CMK (cell line): ENCODE measurements at places on chromosomes 4 and X.

GRCh38 chr4:61185288-61185687 is 14.8 kb upstream of the ADGRL3 start:
- DNase-seq, result no peak

GRCh38 chrX:85029043-85029442 is 25.4 kb downstream of the APOOL start:
- DNase-seq, result no peak

DNA sequence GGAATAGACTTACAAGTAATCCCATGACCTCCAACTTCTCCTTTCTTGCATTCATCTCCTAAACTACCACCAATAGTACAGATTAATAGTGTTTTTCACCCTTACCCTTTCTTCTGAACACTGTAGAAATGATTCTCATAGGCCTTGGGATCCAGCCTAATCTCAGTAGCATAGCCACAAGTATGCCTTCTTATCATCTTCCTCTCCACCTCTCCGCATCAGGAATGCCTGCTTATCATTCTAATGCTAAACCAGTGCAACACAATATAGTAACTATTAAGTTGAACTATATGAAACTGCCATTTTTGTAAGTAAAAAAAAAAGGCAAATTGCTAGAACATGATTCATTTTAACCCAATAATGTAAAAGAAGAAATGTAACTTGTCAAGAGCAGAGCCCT is 79.5 kb upstream of the IL2 start:
- DNase-seq, result no peak

DNA sequence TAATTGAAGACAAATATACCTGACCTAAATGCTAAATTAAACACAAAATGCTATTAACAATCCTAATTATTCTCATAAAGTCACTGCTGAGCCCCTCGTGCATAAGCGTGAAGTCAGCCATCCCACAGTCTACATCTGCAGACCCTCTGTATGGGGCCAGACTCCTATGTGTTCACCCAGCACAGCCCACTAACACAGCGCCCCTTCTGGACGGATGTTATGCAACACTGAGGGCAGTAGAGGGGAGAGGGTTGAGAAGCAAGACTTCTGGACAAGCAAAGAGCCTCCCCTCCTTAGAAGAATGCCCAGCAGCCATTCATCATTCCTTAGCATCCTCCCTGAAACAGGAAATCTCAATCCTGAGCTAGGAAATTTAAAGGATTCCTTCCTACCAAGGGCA is 7.9 kb downstream of the TRPC3 start:
- no peak for DNase-seq

GRCh38 chrX:134684956-134685355 is 26.7 kb upstream of the PLAC1 start:
- no peak for DNase-seq

DNA sequence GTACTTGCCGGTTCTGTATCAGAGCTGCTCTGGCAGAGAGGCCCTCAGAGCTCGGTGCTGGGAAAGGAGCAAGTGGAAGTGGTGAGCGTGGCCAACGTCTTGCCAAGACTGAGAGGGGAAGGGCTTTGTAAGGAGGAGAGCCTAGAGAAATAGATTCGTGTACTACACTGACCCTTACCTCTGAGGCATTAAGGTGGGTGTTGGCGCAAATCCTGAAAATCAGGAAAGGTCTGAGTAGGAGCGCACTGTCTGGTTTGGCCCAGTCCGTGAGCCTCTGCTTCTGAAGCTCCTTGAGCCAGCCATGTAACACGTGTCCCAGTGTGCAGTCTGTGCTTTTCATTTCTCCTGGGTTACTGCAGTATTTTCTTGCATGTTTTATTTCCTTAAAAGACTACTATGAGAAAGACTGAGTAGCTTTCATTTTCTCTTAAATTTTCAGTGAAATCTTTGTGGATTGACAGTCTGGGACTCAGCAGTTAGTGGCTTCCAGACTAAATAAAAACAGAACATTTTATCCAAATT is 140.5 kb downstream of the SOWAHB start:
- DNase-seq, result no peak

DNA sequence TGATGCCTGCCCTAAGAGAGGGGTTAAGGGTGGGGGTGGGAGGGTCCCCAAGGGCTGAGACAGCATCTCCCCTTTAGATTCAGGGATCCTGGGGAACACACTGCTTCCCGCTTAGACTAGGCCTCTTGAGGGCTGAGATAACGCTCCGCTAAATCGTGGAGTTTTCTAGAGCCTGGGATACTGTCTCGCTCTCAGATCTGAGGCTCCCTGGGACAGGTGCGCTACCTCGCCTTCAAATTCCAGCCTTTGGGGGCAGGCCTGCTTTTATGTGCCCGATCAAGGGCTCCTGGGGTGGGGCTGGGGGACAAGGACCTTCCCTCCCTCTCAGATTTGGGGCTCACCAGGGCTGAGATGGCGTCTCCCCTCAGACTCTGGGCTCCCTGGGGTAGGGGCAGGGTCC is 440 bp upstream of the ARHGAP36 start:
- no peak for DNase-seq

- no peak for DNase-seq
Measured at GRCh38 chr4:173051716-173052115, 116.9 kb upstream of the GALNT7 start.

DNA sequence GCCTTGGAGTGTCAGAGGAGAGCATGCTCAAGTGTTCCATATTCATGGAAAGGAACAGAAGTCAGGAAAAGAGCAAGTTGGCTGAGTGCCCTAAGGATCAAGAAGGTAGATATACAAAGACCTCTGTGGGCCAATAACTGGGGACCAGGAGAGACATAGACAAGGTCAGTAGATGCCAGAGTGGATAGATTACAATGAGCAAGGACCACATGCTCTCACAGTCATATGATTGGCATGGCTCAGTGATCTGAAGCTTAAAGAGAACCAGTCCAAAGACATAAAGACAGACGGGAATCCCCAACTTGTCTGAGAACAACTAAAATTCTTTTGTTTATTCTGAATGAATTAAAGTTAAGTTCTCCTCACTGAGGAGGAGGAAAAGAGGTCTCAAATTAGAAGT is 289.7 kb downstream of the HS3ST1 start:
- DNase-seq, result no peak

GRCh38 chrX:153377727-153378126 is 23.4 kb downstream of the PNMA6E start:
- no peak for DNase-seq

DNA sequence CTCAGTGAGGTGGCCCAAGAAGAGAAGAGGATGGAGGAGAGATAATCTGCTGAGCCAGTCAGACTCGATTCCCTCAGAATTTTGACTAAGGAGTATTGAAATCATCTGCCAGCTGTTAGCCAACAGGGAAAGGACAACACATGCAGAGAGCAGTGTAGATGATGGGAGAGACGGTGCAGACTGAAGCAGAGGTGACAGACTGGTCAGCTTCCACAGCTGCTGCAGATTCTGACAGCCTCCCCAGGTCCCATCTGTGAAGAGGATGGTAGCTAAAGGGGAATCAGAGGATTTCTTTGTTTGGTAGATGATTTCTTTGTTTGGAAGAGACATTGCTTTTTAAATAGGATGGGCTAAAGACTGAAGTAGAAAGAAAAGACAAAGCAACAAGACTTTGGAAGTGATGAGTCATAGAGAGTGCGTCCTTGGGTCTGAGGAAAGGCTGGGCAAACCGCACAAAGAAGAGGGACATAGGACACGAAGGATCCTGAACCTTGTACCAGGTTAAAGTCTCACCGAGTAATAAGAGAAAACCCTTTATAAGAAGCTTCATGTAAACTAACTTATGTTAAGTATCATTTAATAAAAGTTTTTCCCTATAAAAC is 27.6 kb downstream of the INTU start:
- DNase-seq, result no peak

GRCh38 chr4:6769233-6769988 is 13.1 kb upstream of the KIAA0232 start:
- no peak for DNase-seq

DNA sequence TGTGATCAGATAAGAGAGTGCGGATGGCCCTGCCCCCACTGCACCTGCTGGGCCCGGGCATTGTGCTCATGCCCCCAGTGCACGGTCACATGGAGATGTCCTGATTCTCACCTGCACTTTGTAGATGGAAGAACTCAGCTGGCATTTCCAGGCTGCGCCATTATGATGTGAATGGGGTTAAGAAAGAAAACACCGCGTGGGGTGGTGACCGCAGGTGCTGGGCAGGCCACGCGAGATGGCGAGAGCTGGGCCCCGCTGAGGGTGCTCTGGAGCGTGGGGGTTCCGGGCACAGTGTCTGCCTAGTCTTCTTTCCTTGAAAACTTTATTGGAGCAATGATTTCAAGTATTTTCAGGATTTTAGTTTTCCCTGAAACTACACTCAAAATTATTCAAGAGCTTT is 17.8 kb upstream of the HGFAC start:
- DNase-seq, result no peak

DNA sequence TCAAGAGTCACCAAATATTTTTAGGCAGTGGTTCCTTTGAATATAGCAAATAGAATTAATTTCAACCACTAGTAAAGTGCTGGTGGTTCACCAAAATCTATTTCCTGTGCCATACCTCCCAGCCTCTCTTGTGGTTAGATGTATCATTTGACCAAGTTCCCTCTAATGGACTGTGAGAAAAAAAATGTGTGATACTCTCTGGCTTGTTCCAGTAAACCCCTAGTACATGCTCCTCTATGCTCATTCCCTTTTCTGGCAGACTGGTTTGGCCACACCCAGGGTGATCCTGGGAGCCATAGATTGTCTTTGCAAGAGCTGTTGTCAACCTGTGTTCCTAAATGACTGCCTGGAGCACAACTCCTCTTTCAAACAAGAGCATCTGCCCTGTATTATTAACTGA is 109.5 kb downstream of the FRAS1 start:
- no peak for DNase-seq

- DNase-seq, result no peak
Measured at GRCh38 chr4:149238097-149238496, 577.5 kb downstream of the IQCM start.

DNA sequence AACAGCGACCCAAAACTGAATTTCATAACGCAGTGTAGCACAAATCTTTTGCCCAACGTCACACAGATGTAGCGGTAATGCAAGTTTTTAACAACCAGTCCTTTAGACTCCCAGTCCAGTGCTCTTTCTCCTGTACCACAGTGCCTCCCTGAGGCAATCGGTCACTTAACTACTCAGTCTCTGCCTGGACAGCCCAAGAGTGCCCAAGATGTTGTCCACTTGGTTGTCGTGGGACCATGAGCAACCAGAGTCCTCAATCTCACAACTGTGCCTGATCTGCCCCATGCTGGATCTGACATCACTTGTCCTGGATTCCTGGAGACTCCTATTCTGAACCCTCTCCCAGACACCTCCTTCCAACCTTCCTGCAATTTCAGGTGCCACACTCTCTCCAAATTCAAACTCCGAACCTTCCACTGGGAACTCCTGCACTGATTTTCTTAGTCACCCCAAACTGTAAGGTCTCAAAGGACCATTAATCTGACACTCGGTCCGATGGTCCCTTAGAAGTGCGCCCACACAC is 702 bp downstream of the MMGT1 start:
- no peak for DNase-seq

DNA sequence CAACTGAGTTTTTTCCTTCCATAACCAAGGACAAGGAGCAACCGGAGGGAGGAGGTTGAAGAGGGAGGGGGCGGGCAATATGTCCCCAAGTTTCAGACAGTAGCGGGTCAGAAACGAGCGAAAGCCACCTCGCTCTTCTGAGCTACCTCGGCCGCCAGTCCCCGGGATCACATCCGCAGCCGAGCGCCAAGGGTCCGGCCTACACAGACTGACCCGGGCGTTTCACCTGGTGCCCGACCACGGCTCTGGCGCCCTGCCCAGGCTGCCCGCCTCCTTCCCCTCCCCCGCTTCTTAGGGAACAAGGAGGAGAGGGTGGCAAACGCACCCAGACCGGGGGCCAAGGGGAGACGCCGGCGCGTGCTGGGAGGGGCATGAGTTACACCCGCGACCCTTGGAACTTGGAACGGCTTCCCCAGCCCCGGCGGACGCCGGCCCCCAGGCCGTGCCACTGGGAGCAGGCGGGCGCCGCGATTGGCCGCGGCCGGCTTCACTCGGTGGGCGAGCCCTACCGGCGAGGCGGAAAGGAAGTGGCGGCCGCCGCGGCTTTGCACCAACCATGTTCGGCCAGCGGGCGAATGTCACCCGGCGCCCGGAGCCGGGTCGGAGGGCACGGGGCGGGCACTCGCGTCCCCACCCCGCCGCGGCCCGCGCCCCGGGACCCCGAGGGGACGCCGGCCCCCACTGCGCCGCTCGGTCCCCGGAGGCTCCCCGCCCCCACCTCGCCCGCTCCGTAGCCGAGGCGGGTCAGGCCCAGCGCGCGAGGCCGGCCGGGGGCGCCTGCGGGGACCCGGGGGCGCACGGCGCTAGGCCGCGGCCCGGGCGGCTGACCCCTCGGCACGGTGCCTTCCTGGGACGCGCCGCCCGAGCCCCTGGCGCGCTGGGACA is 1.5 kb downstream of the IRF2 start:
- peak; percentile 52 for DNase-seq

DNA sequence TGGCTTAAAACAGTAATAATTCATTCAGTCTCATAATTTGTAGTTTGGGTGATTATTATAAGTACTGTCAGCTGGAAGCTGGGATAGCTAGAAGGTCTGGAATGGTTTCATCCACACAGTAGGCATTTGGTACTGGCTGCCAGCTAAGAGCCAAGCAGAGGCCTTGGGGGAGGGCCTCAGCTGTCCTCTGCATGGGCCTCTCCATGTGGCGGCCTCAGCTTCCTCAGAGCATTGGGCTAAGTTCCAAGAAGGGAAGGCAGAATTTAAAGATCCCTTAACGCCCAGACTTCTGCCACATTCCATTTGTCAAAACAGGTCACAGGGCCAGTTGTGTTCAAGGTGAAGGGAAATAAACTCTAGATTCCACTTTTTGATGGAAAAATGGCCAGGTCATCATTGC is 93.3 kb downstream of the NEUROG2 start:
- DNase-seq, result no peak

- no peak for DNase-seq
Measured at GRCh38 chrX:15877380-15877779, 22.8 kb upstream of the AP1S2 start.

- DNase-seq, result peak; percentile 80
Measured at GRCh38 chr4:110193822-110194761, 4.3 kb downstream of the ELOVL6 start.

GRCh38 chr4:184422378-184422777 is 52.0 kb downstream of the IRF2 start:
- DNase-seq, result no peak

GRCh38 chr4:88965053-88965452 is 91.9 kb downstream of the FAM13A start:
- DNase-seq, result no peak

- DNase-seq, result no peak
Measured at GRCh38 chr4:145880355-145880960, 58.2 kb downstream of the ZNF827 start.
